ENCODE measurements at places on chromosomes 6 and 20.

DNA sequence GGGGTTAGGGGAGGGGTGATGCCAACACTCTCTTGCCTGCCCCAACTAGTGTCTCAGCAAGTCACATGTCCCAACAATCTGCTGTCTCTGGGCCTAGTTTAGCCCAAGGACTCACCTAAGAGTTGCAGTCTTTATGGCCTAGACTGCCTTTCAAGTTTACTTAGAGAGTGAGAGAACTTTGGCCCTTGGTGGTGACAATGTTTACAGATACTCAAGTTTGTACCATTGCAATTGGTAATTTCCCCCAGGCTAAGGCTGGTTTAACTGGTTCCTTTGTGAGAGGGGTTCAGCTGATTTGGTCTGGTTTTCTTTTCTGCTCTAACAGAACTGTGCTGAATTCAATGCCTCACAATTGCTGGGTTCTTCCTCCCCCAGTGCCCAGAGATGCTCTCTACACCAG, 1279.9 kb upstream of the EYS start:
- no peak for DNase-seq

GRCh38 chr6:97459986-97460385, 177.0 kb upstream of the MMS22L start:
- no peak for DNase-seq

GRCh38 chr6:30877419-30878262, 6.7 kb upstream of the DDR1 start:
- DNase-seq: peak; percentile 72

- DNase-seq: no peak
Observed at GRCh38 chr20:52880259-52880658, 91.9 kb upstream of the TSHZ2 start.

GRCh38 chr20:3102575-3103368, 18.2 kb upstream of the AVP start:
- no peak for DNase-seq

- no peak for DNase-seq
Observed at GRCh38 chr6:170032197-170032596, 258.7 kb downstream of the DLL1 start.

DNA sequence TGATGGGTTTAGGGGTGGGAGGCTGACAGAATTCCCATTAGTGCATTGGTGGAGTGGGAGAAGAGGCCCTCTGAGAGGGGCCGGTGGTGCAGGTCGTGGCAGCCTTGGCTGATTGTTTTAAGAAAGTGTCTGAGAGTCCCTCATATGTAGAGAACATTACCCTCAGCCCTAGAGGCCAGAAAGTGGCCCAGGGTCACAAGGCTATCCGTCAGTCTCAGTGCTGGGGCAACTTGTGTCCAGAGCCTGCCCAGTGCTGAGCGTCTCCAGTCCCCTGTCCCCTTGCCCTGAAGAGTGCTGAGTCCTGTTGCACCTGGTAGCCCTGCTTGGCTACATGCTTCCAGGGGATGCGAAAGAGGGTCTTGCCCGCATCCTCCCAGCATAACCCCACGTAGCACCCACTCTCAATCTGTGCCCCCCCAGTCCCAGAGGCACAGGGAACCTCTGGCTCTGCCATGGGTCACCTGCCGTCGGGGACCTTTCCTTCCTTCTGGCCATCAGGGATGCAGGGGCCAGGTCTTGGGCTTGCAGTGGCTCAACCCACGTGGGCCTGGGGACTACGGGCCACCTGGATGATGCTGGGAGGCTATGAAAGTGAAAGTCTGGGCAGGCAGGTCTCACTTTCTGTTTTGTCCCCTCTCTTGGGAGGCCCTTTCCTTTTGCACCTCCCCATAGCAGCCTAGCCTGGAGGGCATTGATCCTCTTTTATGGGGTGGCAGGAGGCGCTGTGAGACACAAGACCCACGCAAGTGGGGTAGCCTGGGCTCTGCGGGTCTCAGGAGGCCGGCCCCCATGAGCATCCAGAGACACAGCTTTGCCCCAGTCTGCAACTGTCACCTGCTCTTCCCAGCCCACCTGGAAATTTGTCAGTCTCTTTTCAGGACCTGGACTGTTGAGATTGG, 12.2 kb downstream of the DUSP15 start:
- no peak for DNase-seq

- DNase-seq: peak; percentile 48
Observed at GRCh38 chr6:70663881-70664466, 3.7 kb upstream of the SMAP1 start.

- no peak for DNase-seq
Observed at GRCh38 chr20:6966721-6967120, 199.2 kb downstream of the BMP2 start.

GRCh38 chr6:31592396-31592771, 422 bp downstream of the NCR3 start:
- DNase-seq: no peak

GRCh38 chr6:3415082-3415453, 41.8 kb downstream of the SLC22A23 start:
- no peak for DNase-seq

DNA sequence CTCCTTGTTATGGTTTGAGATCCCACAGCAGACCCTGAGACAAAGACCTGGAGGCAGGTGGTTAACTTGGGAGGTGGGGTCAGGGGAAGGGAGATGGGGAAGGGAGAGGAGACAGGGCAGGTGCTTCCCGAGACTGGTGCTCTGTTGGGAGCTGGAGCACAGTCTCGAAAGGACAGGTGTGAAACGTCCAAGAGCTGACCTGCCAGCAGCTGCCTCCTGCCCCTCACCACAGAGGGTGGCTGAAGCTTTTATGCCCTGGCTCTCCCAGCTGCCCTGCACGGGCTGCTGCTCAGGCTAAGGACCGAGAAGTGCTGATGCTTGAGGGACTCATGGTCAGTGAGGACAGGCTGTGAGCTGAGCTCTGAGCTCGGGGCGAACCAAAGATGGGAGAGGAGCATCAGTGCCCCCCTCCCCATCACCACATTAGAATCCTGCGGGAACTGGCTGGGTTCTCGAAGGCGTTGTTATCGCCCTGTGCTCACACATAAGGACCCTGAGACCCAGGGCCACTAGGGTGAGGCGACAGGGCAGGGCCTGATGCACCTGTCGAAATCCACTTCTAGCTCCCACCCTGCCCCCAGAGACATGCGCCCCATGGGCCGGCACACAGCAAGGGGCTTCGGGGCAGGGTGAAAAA, 25.3 kb upstream of the CD93 start:
- DNase-seq: no peak

DNA sequence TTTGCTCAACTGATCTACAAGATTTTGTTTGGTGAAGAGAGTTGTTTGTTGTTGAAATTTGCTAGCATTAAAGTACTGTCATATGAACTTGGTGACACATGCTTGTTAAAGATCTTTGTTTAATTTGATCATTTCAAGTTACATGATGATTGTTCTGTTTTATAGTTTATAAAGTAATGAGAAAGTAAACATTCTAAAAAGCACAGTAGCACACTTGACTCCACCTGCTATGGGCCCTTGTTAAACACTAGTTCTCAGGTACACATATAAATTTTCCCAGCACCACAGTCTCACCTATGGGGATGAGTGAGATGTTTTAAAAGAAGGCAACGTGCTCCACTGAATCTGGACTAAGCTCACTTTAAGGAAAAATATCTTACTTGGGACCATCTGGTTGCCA, 14.1 kb downstream of the MCHR2 start:
- DNase-seq: no peak

DNA sequence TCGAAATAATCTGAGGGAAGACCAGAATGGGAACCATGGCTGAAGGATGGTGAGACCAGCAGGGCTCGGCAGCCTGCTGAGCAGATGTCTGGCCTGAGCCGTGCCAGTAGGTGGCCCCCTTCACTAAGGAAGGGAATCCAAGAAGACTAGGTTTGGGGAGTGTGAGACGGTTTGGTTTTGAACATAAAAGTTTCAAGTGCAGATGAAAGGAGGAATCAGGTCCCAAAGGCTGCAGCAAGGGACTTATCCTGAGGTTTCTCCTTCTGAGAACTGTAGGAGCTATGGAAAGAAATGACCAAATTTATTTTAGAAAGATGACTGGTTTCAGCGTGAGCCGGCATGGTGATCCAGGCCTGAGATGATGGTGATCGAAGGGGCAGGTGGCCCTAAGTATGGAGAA, 4.6 kb upstream of the OSER1 start:
- no peak for DNase-seq

GRCh38 chr6:157054531-157054979, 268.8 kb downstream of the TMEM242 start:
- DNase-seq: no peak
